ENCODE measurements at places on chromosomes 4 and X.

DNA sequence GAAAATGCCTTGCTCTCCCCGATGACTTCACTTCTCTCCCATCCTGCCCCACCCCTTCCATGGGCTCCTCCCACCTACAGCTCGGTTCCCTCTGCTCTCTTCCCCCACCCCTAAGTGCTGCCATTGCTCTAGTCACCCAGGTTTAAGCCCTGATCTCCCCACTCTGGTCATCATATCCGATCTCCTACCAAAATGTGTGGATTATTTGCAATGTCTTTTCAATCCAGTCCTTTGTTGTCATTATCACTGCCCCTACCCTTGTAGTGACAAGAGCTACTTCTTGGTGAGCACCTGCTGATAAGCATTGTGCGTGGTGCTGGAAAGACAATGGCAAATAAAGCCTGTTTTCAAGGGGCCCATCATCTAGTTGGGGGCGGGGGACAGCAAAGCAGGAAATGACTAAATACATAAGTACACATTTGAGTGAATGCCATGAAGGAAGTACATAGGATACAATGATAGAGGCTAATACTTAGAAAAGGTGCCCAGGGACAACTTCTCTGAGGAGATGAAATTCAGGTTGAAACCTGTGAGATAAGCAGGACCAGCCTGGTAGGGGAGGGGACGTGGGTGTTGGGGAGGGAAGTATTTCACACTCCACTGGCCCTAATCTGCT, 63.8 kb downstream of the DLG3 start:
- no peak for DNase-seq

DNA sequence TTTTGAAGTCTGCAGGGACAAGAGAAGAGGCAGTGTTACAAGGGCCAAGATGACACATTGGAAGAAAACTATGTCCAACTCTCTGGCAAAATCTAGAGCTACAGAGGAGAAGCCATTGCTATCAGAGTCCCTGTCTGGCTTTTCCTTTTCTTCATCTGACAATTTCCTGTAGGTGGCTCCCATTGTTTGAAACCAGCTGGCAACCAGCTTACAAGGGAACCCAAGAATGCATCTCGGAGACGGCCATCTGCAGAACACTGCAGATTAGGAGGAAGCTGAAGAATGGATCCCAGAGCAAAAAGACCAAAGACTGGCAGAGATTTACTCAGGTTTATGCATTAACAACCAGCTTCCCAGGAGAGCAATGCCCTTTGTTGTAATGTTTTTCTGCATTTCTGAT, 216.2 kb upstream of the CTSO start:
- no peak for DNase-seq

DNA sequence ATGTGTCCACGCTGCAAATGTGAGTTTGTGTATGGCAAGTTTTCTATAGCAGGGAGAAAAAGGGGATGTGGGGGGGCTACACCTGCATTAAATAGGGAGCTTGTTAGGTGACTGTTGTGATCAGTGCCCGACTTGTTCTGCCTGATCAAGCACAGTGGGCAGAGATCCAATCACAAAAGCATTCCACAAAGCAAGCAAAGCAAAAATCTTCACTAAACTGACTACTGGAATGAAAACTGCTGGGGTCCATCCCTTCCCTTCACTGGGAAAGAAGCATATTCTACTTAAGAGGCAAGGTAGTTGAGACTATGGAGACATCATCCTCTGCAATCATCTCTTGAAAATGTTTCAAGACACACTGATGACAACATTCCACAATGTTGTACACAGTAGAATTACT, 5.2 kb downstream of the IRS4 start:
- no peak for DNase-seq

GRCh38 chr4:1983846-1984405, 24.8 kb downstream of the NELFA start:
- no peak for DNase-seq

DNA sequence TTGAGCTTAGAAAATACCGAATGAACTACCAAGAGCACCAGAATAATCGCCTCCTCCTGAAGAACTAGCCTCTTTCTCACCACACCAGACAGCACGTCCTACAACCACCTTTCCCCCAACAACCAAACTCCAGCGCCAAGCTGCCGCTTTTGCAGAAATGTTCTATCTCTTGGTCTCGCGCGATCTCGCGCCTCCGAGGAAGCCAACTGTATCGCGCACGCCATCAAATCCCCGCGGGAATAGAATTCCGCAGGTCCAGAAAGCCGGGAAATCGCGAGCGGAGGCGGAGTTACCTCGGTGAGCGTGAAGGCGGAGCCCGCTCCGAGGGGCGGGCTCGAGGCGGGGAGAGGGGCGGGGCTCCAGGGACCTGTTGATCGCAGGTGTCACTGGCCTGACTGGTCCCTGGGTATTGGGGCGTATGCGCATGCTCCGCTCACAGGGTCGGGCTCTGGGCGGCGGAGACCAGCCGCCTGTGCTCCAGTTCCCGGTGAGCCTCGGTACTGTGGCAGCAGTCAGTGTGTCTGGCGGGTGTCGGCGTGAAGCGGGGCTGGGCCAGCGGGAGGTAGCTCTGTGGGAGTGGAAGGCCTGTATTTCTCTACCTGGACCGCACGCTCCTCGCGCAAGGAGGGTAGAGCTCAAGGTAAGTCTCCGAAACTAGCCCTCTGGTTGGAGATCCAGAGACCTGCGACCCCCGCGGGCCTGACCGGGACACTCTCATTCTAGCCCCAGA, at the start of gene USP53:
TSS of gene USP53 (plus strand) at position 480 of the 730 bp plus-strand sequence. CDS start 27,047 bp downstream, outside the sequence.
- peak; percentile 96 for DNase-seq

GRCh38 chr4:48195374-48195773, 61.3 kb upstream of the TXK start:
- no peak for DNase-seq

- no peak for DNase-seq
Observed at GRCh38 chrX:88325634-88326033, 421.4 kb upstream of the CPXCR1 start.

DNA sequence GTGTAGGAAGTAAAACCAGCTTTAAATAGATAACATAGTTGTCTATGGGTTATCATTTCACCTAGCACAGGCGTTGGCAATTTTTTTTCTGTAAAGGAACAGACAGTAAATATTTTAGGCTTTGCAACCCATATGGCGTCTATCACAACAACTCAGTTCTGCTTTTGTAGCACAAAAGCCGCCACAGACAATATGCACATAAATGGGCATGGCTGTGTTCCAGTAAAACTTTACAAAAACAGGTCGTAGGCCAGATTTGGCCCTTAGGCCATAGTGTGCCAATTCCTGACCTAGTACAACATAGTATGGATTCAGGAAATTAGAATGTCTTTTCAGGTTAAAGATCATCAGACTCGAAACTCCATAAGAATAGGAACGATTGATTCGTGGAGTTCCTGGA, 265.3 kb upstream of the GK2 start:
- DNase-seq, result no peak

- DNase-seq, result no peak
Observed at GRCh38 chr4:106695501-106696262, 327.1 kb upstream of the GIMD1 start.

DNA sequence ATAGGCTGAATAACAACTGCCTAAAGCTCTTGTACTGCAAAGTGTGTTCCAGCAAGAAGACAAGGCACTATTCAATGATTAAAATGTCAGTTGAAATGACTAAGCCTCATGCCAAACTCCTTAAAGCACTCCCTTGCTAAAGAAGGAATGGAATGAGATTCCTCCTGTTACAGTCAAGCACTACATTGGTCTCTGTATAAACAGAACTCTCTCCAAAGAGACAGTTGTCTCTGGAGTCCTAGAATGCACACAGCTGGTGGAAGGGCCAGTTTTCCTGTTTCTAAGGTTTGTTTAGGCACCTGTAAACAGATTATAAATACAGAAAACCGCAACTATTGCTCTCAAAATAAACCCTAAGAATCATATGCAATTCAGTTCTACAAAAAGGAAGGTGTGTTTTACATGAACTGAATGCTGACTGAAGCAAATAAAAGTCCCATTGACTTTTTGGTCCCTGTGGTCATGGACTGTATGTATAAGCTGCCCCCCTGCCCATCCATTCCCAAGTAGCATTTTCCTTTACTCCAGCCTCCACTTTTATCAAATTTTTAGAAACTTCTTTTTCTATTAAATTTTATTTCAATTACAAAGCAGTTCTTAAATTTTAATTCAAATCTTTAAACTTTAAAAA, 47.0 kb downstream of the FAT1 start:
- no peak for DNase-seq

GRCh38 chr4:139749338-139749737, 83.7 kb downstream of the MGST2 start:
- DNase-seq, result no peak

GRCh38 chr4:138696771-138697170, 318.8 kb upstream of the NOCT start:
- no peak for DNase-seq

DNA sequence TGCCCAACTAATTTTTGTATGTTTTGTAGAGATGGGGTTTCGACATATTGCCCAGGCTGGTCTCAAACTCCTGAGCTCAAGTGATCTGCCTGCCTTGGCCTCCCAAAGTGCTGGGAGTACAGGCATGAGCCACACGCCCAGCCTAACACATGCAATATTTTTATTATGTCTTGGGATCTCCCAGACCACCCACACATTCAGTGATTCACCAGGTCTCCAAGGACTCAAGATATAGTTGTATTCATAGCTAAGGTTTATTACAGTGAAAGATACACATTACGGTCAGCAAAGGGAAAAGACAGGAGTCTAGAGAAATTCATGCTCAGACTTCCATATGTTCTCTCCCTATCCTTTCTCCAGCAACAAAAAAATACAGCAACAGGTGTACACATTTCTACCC, 25.5 kb upstream of the FAM120C start:
- DNase-seq, result no peak

- no peak for DNase-seq
Observed at GRCh38 chr4:13322681-13323101, 161.4 kb downstream of the RAB28 start.

- DNase-seq, result no peak
Observed at GRCh38 chr4:155599596-155599995, 67.1 kb upstream of the GUCY1A1 start.

DNA sequence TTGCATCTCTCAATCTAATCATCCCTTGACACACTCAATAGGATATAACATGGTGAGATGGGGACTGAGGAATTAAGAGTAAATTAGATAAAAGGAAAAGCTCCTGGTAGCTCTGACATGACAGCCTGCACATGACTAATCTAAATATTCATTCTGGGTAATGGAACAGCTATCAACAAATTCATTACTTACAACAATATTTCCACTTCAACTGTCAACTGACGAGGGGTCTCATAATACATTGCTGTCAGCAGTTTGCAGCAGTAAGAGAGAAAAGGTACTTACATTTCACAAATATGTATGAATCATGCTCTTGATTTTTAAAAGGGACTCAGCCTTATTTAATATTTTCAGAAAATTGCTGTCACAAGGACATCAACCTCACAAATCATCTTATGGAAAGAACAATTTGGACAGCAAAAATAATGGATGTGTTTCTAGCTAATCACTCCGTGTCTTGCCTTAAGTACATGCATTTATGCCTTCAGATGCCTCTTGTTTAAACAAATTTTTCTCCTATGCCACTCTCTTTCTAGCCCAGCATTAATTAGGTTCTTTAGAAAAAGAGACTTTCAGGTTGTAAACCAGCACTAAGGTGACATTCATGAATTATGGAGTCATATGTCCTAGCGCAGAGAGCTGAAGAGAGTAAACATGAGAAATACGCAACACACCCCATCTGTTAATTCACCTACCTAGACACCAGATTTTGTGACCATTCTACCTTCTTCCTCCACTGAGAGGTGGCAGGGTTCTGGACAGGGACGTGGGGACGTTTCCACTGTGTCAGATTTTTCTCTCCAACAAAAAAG, 99.6 kb upstream of the TMEM150C start:
- DNase-seq, result no peak

GRCh38 chr4:2793586-2794485, 951 bp downstream of the SH3BP2 start:
- peak; percentile 25 for DNase-seq

GRCh38 chrX:15781961-15782699, 8.2 kb upstream of the ZRSR2 start:
- no peak for DNase-seq

DNA sequence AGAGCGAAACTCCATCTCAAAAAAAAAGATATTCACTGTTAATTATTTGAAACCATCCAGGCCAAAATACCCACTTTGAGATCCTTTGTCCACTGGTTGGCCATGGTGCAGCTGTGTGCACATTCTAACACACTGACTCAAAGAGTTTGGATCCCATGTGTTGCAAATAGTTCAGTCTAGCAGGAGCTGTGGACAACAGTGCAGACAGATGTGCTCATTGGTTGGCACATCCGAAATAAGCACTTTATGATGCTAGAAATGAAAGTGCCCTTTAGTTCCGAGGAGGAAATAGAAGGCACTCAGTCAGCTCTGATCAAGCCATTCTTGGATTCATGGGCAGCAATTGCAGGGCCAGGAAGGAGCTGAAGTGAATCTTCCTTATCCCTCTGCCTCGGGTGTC, 63.0 kb upstream of the TMEM150C start:
- DNase-seq, result no peak

GRCh38 chr4:174041555-174042105, 241.8 kb downstream of the FBXO8 start:
- no peak for DNase-seq

DNA sequence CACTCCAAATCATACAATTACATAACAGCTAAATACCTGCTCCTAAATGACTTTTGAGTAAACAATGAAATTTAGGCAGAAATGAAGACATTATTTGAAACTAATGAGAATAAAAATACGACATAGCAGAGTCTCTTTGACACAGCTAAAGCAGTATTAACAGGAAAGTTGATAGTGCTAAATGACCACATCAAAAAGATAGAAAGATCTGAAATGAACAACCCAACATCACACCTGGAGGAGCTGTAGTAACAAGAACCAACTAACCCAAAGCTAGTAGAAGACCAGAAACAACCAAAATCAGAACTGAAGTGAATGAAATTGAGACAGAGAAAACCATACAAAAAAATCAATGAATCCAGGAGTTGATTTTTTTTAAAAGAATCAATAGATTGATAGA, 257.8 kb downstream of the ARAP2 start:
- DNase-seq, result no peak

DNA sequence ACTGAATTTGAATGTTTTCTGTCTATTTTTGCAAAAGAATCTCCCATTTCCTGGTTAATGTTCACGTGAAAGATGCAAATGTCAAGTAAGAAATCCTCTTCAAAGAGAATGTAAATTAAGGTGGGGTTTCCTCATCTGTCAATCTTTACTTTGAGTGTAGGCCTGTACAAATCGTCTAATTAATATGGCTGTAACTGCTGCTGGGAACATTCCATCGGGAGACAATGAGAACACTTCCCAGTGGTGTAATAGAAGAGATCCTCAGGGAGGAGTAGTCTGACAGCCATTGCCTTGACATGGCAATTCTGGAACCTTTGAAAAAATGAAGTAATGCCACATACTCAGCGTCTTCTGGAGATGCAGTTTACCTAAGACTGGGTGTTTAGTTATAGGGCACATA, 3.7 kb downstream of the EREG start:
- DNase-seq, result no peak

GRCh38 chr4:79046016-79046592, 106.9 kb upstream of the PAQR3 start:
- no peak for DNase-seq

GRCh38 chr4:121216461-121216860, 52.3 kb upstream of the TNIP3 start:
- DNase-seq, result no peak

- no peak for DNase-seq
Observed at GRCh38 chr4:151717314-151717713, 43.5 kb downstream of the GATB start.

Data from LoVo (cell line).